ENCODE measurements at places on chromosomes 13 and 19.

DNA sequence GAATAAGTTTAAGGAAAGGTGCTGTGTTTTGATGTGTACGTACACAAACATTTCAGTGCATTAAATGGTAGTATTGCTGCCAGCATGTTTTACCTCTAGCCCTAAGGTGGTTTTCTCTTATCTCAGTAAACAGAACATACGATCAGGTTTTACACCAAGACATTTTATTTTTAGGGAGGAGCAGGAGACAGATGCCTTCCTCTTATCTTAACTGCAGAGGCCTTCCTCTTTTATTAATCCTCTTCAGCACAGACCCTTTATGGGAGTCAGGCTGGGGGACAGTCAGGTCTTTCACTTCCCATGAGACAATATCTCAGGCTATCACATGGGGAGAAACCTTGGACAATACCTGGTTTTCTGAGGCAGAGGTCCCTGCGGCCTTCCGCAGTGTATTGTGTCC, 14.9 kb upstream of the ZNF611 start:
- no peak for DNase-seq

DNA sequence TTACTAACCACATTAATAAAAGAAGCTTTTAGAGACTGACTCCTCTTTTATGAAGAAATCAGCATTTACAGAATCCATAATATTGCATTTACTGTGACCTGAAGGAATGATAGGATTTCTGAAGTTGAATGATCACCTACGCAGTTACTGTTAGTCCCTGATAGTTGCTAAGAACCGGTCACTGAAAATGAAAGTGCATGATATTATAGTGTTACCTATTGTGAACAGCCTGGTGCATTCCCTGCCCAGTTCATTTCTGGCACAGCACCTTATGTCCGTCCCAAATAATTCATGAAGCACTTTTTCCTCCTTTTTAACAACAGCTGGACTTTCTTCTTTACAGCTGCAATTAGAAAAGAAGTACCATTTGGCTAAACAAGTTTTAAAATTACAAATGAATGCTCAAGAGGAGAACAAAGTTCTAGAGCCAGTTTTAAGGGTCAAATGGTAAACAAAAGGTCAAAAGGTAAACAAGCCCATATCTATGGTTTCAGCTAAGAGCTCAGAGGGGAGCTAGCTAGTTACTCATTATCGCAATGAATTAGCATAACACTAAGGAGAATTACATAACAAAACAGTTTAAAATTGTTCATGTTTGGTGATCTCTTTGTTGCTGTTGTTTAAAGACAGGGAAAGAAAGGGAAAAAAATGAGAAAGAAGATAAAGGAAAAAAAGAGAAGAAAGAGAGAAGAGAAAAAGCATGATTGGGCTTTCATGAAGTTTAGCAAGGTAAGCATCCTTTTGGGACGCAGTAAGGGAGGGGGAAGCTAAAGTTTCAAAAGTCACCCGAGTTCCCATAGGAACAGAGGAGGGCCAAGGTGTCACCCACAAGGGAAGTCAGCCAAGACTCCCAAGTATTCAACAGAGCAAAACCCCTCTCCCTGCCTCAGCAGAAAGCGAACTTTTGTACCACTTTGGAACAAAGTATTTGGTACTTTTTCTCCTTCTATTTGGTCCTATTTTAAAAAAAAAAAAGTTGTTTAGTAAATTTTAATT, 50.2 kb downstream of the FLT3 start:
- DNase-seq = no peak

DNA sequence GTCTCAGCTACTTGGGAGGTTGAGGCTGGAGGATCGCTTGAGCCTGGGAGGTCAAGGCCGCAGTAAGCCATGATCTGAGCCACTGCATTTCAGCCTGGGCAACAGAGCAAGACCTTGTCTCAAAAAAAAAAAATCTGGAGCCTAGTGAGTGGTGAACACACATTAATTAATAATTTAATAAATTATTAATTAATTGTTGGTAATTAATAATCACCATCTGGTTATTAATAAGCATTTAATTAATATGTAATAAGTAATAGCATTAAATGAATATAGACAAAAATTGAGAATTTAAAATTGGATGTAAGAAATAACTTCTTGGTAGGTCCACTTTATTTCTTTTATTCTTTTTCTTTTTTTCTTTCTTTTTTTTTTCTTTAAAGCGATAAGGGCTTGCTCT, 31.9 kb upstream of the CEBPA start:
- no peak for DNase-seq

DNA sequence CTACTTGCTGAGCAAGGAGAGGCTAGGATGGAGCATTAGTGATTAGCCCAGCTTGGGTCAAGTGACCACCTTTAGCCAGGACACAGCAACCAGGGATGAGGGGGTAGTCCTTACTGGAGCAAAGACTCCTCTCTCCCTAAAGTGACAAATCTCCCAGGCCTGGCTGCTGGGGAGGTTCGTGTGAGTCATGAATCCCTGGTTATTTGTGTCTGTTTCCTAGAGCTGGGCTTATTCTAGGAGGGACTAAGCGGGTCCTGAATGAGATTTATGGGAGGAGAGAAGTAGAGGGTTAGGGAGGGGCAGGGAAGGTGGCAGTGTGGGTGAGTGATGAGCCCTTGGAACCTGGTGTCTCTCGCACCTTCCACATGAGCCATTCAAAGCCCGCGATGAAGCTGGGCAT, 487.3 kb downstream of the TSHZ3 start:
- no peak for DNase-seq

DNA sequence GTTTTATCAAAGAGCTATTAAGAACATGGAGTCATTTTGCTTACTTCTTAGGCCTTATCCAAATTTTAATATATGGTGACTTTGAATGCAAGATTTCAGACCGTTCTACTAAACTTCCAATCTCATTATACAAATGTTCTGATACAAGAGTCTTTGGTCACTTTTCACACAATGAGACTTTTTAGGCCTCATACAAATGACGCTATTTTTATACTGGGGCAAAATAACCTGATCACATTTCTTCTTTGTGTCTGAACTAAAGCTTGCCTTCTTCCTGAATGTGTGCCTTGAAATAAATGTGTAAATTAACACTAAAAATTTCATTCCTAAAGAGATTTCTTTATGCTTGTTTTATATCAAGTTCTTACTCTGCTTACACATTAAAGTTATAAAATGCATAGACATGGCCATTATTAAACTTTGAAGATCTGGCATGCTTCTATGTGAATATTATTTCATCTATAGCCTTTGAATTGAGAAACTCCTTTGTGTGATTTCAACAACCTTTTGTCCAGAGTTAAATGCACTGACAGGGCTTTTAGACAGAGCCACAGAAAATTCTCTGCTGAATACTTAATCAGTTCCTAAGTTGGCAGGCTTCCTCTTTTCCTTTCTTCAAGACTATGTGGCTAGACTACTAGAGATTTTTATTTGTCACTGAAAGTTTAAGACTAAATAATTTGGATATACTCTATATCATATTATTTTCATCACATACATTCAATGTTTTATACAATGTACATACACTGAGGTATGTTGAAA, 86.1 kb downstream of the EDNRB start:
- DNase-seq = no peak

DNA sequence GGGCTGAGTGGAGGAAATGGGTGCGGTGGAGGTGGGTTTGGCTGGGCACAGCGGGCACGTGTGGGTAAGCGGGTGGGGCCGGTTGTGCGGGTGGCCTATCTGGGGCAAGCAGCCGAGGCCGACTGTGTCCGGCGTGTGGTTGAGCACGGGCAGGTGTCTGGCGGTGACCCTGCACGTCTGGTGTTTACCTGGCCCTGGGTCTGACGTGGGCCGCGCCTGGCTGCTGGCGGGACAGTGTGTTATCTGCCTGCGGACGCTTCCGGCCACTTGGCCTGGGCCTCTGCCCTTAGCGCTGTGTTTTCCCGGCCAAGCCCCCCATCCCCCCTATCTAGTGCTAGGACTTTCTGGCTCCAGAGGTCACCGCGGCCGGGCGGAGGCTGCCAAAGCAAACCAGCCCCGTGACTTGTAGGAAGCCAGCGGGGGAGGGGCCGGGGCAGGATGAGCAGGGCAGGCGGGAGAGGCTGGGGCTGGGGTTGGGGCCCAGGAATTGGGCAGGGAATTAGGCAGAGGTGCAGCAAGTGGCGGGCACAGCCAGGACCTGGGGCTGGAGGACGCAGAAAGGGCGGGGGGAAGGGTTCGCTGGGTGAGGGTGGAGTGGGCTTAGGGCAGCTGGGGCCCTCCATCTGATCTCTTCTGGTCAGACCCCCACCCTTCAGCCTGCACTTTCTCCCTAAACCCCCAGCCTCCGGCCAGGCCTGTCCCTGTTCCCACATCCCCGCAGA, 534 bp upstream of the HPN start:
- DNase-seq = peak; percentile 78

DNA sequence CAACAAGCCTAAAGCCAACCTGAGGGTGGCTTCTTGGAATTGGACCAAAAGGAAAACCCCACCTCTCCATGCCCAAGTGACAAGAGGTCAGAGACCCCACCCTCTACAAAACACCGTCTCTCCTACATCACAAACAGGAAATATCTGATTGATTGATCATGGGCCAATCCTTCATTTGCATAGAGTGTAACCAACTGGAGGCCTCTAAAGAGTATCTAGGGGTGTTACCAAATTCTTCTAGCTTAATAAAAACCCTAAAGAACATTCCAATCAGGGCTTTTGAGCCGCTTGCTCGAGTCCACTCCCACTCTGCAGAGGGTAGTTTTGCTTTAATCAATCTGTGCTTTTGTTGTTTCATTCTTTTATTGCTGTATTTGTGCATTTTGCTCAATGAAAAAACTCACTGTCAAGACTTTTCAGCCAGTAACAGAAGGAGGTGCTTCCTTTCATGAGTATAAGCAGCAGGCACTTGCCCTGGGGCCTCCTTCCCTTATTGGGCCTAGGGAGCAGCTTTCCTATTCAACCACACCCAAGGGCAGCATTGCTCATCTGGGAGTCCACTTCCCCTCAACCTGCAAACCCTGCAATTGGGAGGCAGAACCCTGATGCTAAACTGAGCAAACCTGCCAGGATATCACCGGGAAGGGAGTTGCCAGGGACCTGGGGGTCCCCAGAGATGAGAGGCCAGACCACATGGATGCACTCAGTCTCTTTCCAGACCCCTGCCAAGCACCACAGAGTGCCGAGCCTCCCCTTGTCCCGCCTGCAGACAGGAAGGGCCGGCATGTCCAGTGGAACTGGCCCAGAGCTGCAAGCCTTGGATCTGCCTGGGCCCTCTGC, 154.3 kb upstream of the VSTM2B start:
- no peak for DNase-seq

All from uterus (tissue), 4 donors.